ENCODE measurements at places on chromosomes 3 and 15.
A peak's percentile ranks its signal among the peaks of the same experiment; 100 is the strongest.

- DNase-seq = no peak
Observed at GRCh38 chr15:43880406-43881194, 53.8 kb downstream of the WDR76 start.

GRCh38 chr15:66454143-66454542 is 43.4 kb downstream of the SNAPC5 start:
- DNase-seq = no peak

DNA sequence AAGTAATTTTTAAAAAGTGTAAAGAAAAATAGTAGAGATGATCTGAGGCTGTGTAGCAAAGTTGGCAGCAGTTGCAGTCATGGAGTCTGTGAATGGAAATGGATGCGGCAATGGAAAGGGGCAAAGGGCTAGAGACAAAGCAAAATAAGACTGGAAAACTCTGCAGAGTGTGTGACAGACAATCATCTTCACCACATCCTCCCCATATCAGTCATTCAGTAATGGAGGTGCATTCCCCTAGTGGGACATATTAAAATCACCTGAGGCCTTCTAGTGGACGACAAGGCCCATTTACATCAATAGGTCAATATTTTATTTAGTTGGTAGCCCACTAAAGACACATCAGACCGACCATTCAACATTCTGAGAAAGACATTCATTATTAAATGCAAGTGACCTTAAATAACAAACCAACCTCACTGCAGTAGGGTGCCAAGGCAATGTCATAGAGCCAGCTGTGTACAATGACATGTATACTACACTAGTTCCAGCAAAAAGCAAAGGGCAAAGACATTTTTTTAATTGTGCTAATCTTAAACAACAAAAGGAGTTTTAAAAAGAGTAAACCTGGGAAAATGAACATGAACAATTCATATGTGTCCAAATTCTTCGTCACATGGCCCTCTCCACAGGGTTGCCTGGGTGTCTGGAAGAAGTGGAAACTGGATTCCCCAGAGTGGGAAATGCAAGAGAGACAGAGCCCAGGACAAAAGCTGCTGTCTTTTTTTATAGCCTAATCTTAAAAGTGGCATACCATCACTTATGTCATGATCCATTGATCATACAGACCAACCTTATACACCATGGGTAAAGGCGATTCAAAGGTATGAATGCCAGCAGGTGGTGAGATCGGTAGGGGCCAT is 15.6 kb upstream of the RAP2B start:
- DNase-seq = no peak

DNA sequence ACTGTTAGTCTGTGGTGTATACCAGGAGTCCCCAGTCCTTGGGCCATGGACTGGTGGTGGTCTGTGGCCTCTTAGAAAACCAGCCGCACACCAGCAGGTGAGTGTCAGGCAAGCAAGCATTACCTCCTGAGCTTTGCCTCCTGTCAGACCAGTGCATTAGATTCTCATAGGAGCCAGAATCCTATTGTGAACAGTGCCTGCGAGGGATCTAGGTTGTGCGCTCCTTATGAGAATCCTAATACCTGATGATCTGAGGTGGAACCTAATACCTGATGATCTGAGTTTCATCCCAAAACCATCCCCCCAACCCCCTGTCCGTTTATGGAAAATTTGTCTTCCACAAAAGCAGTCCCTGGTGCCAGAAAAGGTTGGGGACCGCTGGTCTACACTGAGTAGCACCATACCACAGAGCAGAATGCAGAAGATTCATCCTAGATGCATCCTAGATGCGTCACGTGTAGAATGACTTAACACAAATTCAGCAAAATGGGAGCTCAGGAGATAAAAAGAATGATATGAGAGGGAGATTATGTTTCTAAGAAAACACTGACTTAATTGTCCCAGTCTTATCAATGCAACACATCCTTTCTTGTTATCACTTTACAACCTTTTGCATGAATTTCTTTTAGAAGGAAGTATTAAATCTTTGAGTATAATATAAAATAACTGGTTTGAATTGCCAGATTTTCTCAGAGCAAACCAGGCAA is 28.5 kb downstream of the SELENOT start:
- no peak for DNase-seq

DNA sequence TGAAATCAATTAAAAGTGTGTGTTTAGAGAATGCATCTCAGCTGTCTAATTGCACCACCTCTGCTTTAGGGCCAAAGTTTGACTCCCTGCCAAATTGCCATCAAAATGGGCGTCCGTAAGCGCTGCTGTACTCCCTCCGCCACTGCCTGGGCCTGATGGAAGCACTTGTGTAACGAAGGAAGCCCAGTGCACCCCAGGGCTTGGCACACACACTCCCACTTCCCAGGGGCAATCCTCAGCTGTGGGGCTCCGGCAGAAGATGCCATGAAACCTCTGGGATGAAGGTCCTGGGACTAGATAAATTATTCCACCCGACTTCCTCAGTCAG is 137.8 kb downstream of the RORA start:
- DNase-seq = no peak

DNA sequence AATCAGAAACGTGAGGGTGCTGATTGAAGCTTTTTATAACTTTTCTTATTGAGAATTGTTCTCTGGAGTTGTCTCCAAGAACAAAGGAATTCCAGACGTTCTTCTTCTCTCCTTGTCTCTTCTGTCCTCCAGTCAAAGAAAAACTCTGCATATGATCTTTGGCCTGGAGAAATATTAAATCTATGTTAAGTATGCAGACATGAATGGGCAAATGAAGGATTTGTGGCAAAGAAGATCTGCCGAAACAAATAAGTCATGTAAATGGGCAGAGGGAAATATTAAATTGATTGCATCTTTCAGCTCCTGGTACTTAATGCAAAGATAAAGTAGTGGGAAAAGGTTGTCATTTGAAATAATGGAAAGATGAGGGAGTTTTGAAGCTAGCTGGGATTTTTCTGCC is 74.9 kb downstream of the IGF1R start:
- no peak for DNase-seq

DNA sequence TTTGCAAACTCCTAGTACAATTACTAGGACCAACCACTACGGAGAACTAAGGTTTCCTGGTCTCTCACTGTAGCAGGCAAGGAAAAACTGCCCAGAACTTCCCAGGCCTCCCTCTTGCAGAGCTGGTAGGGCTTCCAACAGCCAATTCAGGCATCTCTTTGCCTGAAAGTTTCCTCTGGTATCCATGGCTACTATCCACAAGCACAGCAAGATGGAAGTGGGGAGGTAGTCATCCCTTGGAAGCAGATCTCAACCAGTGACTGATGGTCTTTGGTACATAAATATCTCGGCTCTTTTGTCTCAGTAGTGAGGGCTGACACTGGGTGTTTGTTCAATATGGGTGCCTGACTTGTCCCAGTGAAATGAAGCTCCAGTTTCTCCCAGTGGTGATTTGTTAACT is 201.3 kb upstream of the MRPL3 start:
- no peak for DNase-seq

DNA sequence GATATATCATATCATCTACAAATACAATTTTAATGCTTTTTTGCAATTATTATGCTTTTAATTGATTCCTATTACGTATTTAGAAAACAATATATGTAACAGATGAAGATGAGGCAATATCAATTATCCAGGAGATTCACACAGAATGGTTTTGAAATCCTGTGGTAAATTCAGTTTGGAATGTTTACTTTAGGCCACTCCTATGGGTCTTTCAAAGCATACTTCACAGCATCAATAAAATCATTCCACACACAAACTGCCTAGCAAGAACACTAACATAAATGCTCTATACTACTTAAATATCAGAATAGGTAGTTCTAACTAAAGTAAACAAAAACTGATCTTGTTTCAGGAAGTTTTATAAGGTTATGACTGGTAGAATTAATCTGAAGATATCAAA is 90.5 kb downstream of the FAM227B start:
- DNase-seq = no peak

- DNase-seq = no peak
Observed at GRCh38 chr3:41346698-41347270, 147.5 kb downstream of the CTNNB1 start.

GRCh38 chr3:140370686-140371085 is 307.2 kb upstream of the TRIM42 start:
- DNase-seq = peak; percentile 12

- DNase-seq = peak; percentile 76
Observed at GRCh38 chr3:58217209-58217811, 6.5 kb upstream of the DNASE1L3 start.

DNA sequence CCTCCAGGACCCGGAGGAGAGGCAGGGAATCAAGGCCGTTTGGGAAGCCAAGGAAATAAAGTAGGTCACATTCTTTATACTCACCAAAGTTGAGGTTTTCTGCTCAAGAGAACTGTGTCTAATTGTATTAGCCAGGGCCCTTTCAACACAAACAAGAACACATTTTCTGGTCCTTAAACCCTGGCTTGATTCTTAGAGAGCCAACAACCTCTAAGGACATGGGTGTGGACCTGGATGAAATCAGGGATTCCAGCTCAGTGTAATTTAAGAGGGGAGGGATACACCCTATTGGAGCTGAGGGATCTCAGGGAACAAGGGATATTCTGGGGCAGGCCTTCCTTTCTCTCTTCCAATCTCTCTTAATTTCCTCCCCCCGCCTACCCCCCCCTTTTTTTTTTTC is 104.8 kb downstream of the COL6A6 start:
- peak; percentile 72 for DNase-seq

- DNase-seq = no peak
Observed at GRCh38 chr15:33757516-33758232, 210.6 kb upstream of the CHRM5 start.

DNA sequence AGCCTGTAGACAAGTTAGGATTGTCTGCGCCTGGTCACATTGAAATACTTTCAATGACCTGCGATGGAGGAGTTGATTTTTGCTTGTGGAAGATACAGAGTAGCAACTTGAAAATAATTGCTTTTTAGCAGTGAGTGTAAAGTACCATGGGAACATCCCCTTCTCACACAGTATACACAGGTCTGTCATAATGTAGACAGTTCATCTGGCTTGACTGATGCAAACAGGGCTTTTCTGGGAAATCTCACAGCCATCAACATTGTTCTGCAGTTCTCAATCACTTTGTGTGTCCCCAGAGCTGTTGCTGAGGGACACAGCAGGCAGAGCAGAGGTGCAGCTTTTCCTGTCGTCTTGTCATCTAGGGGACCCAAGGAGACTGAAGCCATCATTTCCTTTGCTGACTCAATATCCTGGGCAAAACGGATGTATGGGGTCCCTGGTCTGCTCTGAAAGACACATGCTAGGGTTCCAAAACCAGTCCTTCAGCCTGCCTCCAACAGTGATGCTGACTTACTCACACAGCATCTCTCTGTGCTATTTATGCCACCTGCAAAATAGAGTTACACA is 5.3 kb upstream of the REC114 start:
- DNase-seq = no peak

GRCh38 chr3:126524429-126524988 is 554 bp downstream of the CHST13 start:
- DNase-seq = no peak

GRCh38 chr3:42805141-42805821 is 991 bp upstream of the HIGD1A start:
- DNase-seq = no peak

- DNase-seq = no peak
Observed at GRCh38 chr3:100871306-100871705, 121.9 kb downstream of the ABI3BP start.

- DNase-seq = peak; percentile 88
Observed at GRCh38 chr15:47301481-47301880, 415.8 kb upstream of the SEMA6D start.

DNA sequence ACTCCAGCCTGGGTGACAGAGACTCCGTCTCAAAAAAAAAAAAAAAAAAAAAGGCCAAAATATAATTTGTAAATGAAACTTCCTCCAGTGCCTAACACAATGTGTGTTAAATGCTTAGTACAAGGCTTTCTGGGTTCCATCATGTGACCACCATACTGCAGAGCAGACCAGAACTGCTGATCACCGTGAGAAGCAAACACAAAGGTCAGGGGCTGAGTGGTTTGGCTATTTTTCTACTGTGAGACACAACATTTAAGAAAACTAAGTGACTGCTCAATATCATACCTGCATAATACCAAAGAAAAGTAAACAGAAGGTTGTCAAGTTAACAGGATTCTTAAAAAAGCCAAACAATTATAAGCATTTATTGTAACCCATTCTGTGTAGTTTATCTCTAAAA is 13.2 kb downstream of the ABCC5 start:
- DNase-seq = no peak

GRCh38 chr3:124360155-124360554 is 368.2 kb upstream of the ROPN1 start:
- peak; percentile 70 for DNase-seq

- DNase-seq = no peak
Observed at GRCh38 chr3:52532517-52532837, 1.2 kb downstream of the NT5DC2 start.

GRCh38 chr15:71411538-71412482 is 296.5 kb downstream of the THSD4 start:
- DNase-seq = peak; percentile 42

DNA sequence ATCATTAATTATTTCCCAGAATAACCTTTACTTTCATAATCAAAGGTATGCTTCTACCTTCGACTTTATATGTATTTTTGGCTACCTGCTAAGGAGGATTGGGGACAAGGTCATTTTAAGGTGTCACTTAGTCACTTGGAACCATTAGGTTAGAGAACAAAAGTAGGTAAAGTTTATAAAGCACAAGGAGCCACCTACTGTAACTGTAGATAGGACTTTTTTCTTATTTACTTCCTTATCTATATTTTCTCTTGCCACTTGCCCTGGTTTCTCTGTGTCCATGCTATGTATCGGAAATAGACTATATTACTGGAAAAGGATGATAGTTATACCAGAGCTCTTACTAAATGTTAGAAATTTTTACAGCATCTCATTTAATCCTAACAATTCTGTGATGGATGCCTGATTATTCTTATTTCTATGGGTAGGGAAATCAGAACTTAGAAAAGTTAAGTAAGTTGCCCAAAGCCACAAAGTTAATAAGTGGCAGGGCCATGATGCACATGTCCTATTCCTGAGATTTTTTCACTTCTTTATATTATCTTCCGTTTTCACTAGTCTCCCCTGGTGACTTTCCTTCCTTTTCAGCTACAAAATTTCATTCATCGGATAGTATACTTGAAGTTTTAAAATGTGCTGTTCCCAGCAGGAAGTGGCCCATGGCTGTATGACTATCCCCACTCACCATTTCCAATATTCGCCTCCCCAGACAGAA is 132.5 kb downstream of the CMSS1 start:
- DNase-seq = no peak

GRCh38 chr15:73176598-73176997 is 124.3 kb downstream of the NEO1 start:
- peak; percentile 55 for DNase-seq

- DNase-seq = no peak
Observed at GRCh38 chr15:49135911-49136310, 19.5 kb downstream of the COPS2 start.

GRCh38 chr3:130700541-130700940 is 46.1 kb downstream of the PIK3R4 start:
- peak; percentile 79 for DNase-seq

GRCh38 chr3:196843435-196844110 is 24.1 kb upstream of the SENP5 start:
- no peak for DNase-seq

GRCh38 chr3:147924755-147925154 is 515.6 kb downstream of the ZIC1 start:
- no peak for DNase-seq

- DNase-seq = no peak
Observed at GRCh38 chr15:65106011-65106590, 8.9 kb downstream of the UBAP1L start.

All from tongue (tissue), 3 donors.